ENCODE measurements at places on chromosomes 11 and 22.

- no peak for DNase-seq
Measured at GRCh38 chr11:129703846-129704245, 111.8 kb upstream of the TMEM45B start.

GRCh38 chr11:75245356-75246005, 4.9 kb downstream of the TPBGL start:
- no peak for DNase-seq

DNA sequence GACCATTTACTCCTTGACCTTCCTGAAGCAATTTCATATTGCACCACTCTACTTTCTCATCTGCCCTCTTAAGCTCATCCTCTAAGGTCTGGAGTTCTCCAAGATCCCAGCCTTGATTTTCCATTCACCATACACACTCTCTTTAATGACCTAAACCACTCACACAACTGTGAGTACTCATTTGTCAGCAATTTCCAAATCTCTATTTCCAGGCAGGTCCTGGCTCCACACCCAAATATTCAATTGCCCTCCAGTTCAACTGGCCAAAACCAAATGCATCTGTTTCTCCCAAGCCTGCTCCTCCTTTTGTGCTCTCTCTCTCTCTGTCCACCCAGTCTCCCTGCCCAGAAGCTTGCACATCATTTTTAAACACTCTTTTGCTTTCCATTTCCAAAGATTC, 39.6 kb downstream of the NEU3 start:
- no peak for DNase-seq

- no peak for DNase-seq
Measured at GRCh38 chr11:69297787-69298266, 3.9 kb downstream of the MYEOV start.

DNA sequence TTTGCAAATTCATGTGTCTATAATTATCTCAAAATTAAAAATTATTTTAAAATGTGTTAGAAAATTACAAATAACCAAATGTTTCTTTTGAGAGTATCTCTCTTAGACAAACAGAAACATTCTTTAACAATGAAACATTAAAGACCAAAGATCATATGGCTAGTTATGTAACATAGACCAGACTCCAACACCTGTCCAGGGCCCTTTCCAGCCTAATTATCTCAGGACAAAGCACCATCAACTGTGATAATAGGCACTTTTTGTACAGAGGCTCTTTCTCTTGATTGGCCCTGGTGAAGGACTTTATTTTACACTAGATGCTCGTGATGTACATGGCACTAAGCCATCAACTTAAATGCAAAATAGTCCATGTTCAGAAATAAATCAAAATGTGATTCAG, 5.0 kb upstream of the PLEKHA7 start:
- no peak for DNase-seq

- DNase-seq = no peak
Measured at GRCh38 chr11:6771926-6772893, at the start of gene OR2AG2. TSS of gene OR2AG2 (minus strand) at chr11:6771976. CDS start at chr11:6768957, 3,019 bp downstream.

GRCh38 chr11:7031471-7031871, 11.2 kb downstream of the NLRP14 start:
- DNase-seq = no peak

DNA sequence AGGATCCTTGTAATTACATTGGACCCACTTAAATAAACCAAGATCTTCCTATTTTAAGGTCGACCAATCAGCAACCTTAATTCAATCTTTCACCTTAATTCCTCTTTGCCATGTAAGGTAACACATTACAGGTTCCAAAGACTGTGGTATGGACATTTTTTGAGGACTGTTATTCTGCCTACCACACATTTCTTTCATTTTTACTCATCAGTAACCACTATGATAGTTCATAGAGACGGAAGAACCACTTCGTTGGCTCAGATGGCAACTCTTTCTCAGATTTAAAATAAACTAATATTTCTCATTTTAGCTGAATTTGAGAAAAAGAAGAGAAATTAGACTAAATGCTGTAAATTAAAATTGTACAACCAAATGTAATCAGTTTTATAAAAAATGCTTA, 96.3 kb downstream of the PAX6 start:
- no peak for DNase-seq

DNA sequence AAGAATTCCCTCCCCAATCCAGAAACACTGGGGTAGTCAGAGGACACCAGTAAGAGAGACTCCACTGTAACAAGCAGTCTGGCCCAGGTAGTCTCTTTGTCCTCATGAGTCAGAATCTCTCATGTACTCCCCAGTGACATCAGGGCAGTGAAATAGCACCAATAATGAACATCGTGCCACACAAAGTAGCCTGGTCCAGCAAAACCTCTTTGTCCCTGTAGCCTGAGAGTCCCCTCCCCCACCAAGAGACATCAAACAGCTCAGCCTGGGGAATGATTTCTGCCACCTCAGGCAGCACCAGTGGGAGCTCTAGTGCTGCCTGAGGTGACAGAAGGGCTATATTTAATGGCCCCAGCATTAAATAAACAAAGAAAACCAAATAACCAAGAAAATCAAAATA, 88.1 kb downstream of the SBF2 start:
- no peak for DNase-seq
